ENCODE measurements at places on chromosomes 1 and 21. TPM values are rescaled to one million over a fixed set of nuclear protein-coding genes. Genes with fewer than 3 reads are reported as not detected.

MEX3A gene
- total RNA-seq: 0.51 TPM

RHD gene
- not detected for total RNA-seq

CLCNKB gene
- not detected for total RNA-seq

GFI1 gene
- 53.3 TPM for total RNA-seq

CYP2J2 gene
- 0.68 TPM for total RNA-seq

TDRD5 gene
- not detected for total RNA-seq

TFF2 gene
- total RNA-seq: not detected

HSD3B2 gene
- total RNA-seq: not detected

GBP7 gene
- total RNA-seq: not detected

DNA sequence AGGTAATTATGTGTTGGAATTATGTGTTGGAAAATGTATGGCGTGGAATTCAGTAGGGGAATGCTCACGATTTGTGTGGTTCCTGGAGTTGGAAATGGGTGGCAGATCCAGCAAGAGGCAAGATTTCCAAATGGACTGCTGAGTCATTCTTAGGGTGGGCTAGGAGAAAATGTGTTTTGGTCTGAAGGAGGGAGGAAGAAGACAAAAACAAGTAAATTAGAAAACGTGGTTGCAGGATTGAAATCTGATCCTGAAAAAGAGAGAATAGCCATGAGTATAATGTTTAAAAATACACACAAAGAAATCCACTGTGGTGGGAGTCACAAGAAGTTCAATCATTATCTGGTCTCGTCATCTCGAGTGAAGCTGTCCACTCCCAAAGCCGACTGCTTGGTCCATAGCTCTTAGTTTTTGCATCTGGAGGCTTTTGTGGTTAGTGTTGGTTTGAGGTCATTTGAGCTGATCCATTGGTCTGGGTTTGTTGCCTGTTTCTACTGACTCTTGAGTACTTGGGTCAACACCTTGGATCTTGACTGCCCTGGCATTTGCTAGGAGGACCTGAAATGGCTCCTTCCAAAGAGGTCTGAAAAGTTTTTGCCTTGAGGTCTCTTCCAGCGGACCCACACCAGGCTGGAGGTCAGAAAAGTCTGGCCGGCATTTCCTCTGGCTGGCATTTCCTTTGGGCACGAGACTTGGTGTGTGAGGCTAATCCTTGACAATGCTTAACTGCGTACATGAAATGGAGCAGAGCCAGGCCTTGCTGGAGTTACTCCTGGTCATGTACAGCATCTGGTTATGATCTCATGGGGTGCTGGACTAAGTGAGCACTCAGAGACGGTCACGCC, 9.2 kb downstream of the MX2 start:
- H3K4me1 ChIP-seq: peaks cover 46% of the 10 kb centered on the region
- DNase-seq: no peak
- no peaks in the 10 kb centered on the region for H3K27me3 ChIP-seq

GRCh38 chr1:149888999-149889289, 10.4 kb upstream of the BOLA1 start:
- H3K36me3 ChIP-seq: no peaks in the 10 kb centered on the region
- no peak overlapping the region for H3K4me3 ChIP-seq
- no peak for DNase-seq

DNA sequence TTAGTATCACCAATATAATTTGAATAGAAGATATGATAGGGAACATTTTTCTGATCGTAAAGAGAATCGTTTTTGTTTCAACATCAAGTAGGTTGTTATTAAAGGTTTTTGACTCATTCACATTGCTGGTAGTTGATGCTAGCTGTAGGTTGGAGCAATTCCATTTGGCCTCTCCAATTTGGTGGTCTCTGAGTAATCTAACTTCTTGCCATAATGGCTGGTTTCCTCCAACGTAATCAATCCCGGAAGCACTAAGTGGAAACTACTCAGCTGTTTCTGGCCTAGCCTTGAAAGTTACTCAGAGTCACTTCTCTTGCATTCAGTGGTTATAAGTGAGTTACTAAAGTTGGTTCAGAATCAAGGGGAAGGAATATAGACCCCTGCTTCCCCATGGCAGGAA, 26.0 kb downstream of the RCOR3 start:
- H3K4me3 ChIP-seq: no peak overlapping the region
- H3K36me3 ChIP-seq: peaks cover 34% of the 10 kb centered on the region
- no peaks in the 10 kb centered on the region for H3K27me3 ChIP-seq

DNA sequence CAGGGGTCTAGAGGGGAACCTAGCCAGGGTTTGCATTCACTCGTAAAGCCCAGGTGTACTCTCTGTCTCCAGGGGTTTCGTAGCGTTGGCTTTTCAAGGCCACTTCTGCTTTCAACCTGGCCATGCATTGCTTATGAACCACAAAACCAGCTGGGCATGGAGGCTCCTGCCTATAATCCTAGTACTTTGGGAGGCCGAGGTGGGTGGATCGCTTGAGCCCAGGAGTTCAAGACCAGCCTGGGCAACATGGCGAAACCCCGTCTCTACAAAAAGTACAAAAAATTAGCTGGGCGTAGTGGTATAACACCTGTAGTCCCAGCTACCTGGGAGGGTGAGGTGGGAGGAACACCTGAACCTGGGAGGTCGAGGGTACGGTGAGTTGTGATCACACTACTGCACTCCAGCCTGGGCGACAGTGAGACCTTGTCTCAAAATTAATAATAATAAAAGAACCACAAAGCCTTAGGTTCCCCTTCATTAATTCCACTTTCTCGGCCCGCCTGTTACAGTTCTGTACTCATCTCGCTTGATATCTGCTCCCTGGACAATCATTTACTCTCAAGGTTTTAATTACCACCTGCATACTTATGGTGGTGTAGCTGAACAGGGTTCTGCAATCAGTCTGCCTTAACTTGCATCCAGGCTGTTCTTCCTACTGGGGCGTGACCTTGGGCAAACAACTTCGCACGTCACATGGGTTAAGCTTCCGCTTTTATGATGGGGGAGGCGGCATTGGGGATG, 6.1 kb downstream of the SLC16A4 start:
- peaks cover 4% of the 10 kb centered on the region for H3K36me3 ChIP-seq
- H3K27me3 ChIP-seq: no peaks in the 10 kb centered on the region
- H3K4me3 ChIP-seq: no peak overlapping the region
- H3K4me1 ChIP-seq: peaks cover 20% of the 10 kb centered on the region
- no peak for DNase-seq
- H3K27ac ChIP-seq: no peak overlapping the region

DNA sequence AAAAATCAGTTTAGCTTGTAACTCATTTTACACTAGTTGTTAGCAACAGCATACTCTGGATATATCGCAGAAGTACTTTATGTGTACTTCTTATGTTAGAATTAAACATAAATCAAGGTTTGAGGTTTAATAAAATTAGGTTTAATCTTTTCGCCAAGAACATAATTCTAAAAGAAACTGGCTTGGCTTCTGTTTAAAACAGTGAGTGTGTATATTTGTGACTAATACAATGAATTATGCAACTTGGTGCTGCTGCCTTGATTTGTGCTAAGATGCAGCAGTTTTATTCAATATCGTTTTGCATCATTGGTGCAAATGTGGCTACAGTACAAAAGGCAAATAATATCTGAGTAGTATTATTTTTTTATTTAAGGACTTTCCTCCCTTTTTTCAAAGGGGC, 44.8 kb downstream of the USP25 start:
- H3K27ac ChIP-seq: no peak overlapping the region
- no peak for DNase-seq
- no peak overlapping the region for H3K4me3 ChIP-seq
- no peaks in the 10 kb centered on the region for H3K27me3 ChIP-seq
- H3K4me1 ChIP-seq: peaks cover 28% of the 10 kb centered on the region
- peaks cover 15% of the 10 kb centered on the region for H3K36me3 ChIP-seq

GRCh38 chr1:17218939-17219338, 14.0 kb downstream of the PADI1 start:
- H3K27me3 ChIP-seq: peaks cover 20% of the 10 kb centered on the region
- H3K36me3 ChIP-seq: no peaks in the 10 kb centered on the region
- DNase-seq: no peak
- H3K4me3 ChIP-seq: no peak overlapping the region

- no peak overlapping the region for H3K4me3 ChIP-seq
- peaks cover 11% of the 10 kb centered on the region for H3K36me3 ChIP-seq
- H3K4me1 ChIP-seq: peaks cover 43% of the 10 kb centered on the region
- H3K27me3 ChIP-seq: no peaks in the 10 kb centered on the region
Observed at GRCh38 chr1:52518962-52519361, 33.9 kb downstream of the TUT4 start.

- no peak overlapping the region for H3K4me3 ChIP-seq
- H3K36me3 ChIP-seq: peaks cover 17% of the 10 kb centered on the region
- no peak overlapping the region for H3K27ac ChIP-seq
- no peaks in the 10 kb centered on the region for H3K4me1 ChIP-seq
- DNase-seq: peak; percentile 65
Observed at GRCh38 chr1:10338047-10338446, 60.8 kb upstream of the PGD start.

DNA sequence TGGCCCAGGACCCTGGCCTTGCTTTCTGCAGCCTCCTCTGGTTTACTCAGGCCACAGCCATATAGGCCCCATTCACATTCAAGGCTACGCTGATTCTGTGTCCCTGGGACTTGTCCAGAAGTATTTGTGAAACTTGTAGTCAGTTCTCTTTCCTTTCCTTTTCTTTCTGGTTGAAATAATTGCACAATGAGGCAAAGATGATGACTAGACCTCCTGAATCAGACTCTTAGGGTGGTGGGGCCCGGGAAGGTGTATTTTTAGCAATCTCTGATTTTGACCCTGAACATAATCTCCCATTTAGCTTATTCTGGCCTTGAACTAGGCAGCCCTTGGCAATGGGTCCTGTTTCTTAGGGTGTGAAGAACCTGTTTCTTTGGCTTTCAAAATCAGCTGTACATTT, 39.9 kb downstream of the STUM start:
- H3K27ac ChIP-seq: no peak overlapping the region
- DNase-seq: no peak
- H3K4me1 ChIP-seq: no peaks in the 10 kb centered on the region
- H3K27me3 ChIP-seq: no peaks in the 10 kb centered on the region
- no peaks in the 10 kb centered on the region for H3K36me3 ChIP-seq

- no peaks in the 10 kb centered on the region for H3K36me3 ChIP-seq
- H3K27me3 ChIP-seq: no peaks in the 10 kb centered on the region
- no peak overlapping the region for H3K27ac ChIP-seq
- H3K4me3 ChIP-seq: no peak overlapping the region
- H3K4me1 ChIP-seq: no peaks in the 10 kb centered on the region
Observed at GRCh38 chr1:188365874-188366273, 1537.1 kb downstream of the PLA2G4A start.

DNA sequence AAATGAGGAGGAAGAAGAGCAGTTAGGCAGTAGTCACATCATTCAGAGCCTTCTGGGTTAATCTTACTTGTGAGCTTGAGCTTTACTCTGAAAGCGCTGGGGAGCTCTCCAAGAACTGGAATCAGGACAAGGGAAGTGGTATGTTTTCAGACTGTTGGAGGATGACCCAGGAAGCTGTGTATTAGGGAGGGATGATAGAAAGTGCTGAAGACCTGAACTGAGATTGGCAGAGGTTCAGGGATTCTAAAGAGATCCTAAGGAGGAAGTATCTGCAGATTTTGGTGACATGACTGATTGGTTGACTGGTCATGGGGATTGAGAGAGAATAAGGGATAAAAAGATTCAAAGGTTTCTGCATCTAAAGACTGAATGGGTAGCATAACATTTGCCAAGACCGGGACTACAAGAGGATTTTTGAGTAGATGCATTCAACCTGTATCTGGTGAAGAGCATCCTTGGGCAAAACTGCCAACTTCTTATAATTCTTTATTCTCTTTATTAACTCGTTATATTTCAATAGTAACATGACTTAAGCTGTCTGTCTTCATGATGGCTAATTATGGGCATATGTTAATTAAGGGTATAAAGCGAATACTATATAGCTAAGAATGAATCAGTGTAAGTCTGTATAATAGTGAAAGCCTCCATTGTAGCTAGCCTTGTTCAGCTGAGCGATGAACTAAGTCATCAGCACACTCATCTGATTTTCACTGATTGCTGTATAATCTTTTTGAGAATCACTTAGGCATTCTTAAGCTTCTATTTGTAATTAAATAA, 41.8 kb downstream of the XCL1 start:
- H3K27ac ChIP-seq: no peak overlapping the region
- no peaks in the 10 kb centered on the region for H3K36me3 ChIP-seq
- DNase-seq: no peak
- no peak overlapping the region for H3K4me3 ChIP-seq

- no peaks in the 10 kb centered on the region for H3K36me3 ChIP-seq
- no peaks in the 10 kb centered on the region for H3K4me1 ChIP-seq
- no peak overlapping the region for H3K27ac ChIP-seq
Observed at GRCh38 chr1:234069760-234070159, 165.3 kb downstream of the SLC35F3 start.

GRCh38 chr1:5910276-5910620, 82.0 kb downstream of the NPHP4 start:
- no peak overlapping the region for H3K4me3 ChIP-seq
- no peak for DNase-seq
- H3K4me1 ChIP-seq: peaks cover 3% of the 10 kb centered on the region
- H3K27ac ChIP-seq: no peak overlapping the region

DNA sequence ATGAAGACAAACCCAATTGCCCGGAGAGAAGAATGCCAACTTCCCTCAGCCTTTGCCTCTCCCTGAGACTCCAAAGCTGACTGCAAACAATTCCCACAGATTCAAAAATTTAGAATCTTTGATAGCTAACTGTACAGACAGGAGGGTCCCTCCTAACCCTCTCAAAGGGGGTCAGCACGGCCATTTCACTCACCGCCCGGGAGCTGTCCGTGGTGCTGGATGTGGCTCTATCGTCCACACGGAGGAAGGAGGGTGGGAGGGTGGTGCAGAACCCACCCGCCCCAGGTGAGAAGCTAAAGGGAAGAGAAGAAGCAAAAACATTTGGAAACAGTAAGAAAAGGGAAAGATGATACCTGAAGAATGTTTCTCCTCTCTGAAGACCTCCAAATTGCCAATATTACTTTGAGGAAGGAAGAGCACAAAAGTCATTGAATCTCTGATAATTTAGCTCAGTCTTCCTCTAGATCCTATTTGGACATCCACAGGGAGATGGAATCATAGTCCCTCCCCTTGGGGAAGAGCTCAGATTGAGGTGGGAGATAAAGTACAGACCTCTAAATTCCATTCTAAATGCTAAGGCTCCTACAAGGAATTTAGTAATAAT, 45.6 kb downstream of the RHBG start:
- no peak overlapping the region for H3K4me3 ChIP-seq
- H3K27ac ChIP-seq: no peak overlapping the region
- H3K36me3 ChIP-seq: no peaks in the 10 kb centered on the region
- peaks cover under 1% of the 10 kb centered on the region for H3K4me1 ChIP-seq
- peak; percentile 38 for DNase-seq
- peaks cover 21% of the 10 kb centered on the region for H3K27me3 ChIP-seq

DNA sequence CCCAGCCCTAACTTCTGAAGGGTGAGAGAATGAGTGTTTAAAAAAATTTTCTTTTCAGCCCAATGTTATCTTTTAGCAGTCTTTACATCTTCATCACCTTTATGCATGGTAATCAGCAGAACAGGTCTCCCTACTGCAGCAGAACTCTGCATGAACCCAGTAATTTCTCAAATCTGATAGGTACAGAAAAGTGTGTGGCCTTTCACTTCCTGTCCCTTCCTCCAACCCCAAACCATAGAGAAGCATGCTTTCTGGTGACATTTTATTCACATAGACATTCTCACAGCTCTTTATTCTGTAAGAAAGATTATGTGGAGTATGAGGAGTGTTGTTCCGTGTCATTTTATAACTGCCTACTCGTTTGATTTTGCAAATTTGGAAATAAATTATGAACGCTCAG, 68.6 kb downstream of the RPAP2 start:
- H3K36me3 ChIP-seq: peaks cover 20% of the 10 kb centered on the region
- no peak overlapping the region for H3K4me3 ChIP-seq
- DNase-seq: no peak
- H3K27ac ChIP-seq: no peak overlapping the region

GRCh38 chr1:220526294-220526693, 1.6 kb upstream of the MARK1 start:
- peaks cover 4% of the 10 kb centered on the region for H3K36me3 ChIP-seq
- no peak for DNase-seq
- H3K4me1 ChIP-seq: peaks cover 11% of the 10 kb centered on the region
- H3K27me3 ChIP-seq: peaks cover 52% of the 10 kb centered on the region

All from activated CD4-positive, alpha-beta memory T cell treated with anti-CD3 and anti-CD28 coated beads for 36 hours (primary cell).